ENCODE measurements at places on chromosomes 4 and X. TPM values are rescaled to one million over a fixed set of nuclear protein-coding genes. Genes with fewer than 3 reads are reported as not detected.

The SLC4A4 gene
- total RNA-seq: 0.81 TPM

DNA sequence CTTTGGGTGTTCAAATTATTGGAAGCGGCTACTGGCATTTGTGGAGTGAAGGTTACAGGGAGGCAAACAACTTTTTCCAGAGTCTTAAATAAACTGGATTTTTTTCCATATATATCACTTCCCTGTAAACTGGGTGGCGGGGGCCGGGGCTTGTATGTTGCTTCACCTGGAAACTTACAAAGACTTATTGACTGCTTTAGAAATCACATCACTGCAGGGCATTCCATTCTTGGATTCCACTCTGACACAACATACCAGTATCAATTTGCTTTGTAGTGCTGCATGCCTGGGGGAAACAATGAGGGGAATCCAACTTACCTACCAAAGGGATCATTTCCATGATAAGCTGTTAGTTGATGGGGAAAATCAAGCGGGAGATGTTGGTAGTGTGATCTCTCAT is 21.7 kb upstream of the FAM156A start:
- H3K27ac ChIP-seq: no peak overlapping the region
- no peaks in the 10 kb centered on the region for H3K4me1 ChIP-seq
- no peaks in the 10 kb centered on the region for H3K27me3 ChIP-seq
- no peak for DNase-seq
- no peaks in the 10 kb centered on the region for H3K36me3 ChIP-seq
- no peak overlapping the region for H3K4me3 ChIP-seq

GRCh38 chr4:19438233-19438632 is 813.5 kb upstream of the SLIT2 start:
- H3K4me3 ChIP-seq: no peak overlapping the region
- H3K36me3 ChIP-seq: no peaks in the 10 kb centered on the region
- no peaks in the 10 kb centered on the region for H3K4me1 ChIP-seq
- DNase-seq: no peak
- no peak overlapping the region for H3K27ac ChIP-seq

GRCh38 chrX:131729295-131729694 is 185.4 kb downstream of the OR13H1 start:
- no peaks in the 10 kb centered on the region for H3K4me1 ChIP-seq
- H3K36me3 ChIP-seq: no peaks in the 10 kb centered on the region
- no peak overlapping the region for H3K27ac ChIP-seq
- no peak for DNase-seq
